ENCODE measurements at places on chromosomes 4 and X.
A peak's percentile ranks its signal among the peaks of the same experiment; 100 is the strongest.

- no peak for DNase-seq
Observed at GRCh38 chr4:77202491-77202890, 45.5 kb downstream of the CCNG2 start.

DNA sequence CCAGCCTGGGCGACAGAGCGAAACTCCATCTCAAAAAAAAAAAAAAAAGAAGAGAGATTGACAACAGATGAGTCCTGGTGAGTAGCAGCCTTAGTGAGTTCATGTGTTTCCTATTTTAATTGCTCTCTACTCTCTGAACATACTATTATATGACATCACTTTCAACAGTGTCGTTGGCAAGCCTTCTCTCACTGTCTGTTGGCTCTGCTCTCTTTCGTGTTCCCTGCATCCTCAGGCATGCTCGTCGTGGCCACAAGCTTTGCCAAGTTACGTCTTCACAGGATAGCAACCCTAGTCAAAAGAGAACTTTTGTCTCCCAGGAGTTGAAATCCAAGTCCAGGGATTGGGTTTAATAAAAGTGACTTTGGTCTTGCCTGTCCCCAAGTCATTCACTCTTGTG lies 117.1 kb upstream of the EGFL6 start:
- no peak for DNase-seq

DNA sequence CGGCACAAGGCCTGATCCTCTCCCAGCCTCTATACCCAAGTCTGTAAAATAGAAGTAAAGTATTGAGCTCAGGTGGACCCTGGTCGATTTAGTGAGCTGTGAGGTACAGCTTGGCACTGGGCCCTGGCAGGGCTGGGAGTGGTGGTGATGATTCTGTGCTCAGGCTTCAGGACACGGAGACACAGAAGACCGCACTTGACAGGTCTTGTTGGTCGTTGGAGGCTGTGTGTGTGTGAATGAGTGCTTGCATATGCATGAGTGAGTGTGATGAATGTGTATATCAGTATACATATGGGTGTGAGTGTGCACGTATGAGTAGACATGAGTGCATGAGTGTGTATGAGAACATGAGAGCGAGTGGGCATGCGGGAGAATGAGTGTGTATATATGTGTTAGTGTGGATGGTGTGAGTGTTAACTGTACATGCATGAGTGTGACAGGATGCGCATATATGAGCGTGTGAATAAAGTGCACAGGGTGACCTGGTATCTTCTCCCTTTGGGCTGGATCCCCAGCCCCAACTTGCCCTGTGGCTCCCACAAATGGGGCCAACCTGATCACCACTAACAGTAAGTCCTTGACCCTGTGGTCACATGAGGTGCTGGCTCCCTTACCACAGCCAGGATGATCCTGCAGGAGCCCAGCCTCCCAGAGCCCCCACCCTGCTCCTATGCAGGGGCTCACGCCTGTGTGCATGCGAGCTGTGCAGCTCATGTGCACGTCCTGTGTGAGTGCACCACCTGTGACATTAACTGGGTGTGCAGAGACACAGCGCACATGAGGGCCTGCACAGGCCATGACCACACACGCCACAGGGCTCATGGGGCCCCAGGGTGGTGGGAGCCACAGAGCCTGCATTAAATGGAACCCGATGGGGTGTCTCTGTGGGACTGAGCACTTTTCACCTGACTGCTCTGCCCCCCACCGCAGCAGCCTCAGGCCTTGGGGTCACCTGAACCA lies 20.8 kb downstream of the SH3BP2 start:
- no peak for DNase-seq

- DNase-seq: no peak
Observed at GRCh38 chr4:101651778-101652177, 138.8 kb upstream of the BANK1 start.

- no peak for DNase-seq
Observed at GRCh38 chrX:46559062-46559461, 13.8 kb upstream of the ZNF674 start.

DNA sequence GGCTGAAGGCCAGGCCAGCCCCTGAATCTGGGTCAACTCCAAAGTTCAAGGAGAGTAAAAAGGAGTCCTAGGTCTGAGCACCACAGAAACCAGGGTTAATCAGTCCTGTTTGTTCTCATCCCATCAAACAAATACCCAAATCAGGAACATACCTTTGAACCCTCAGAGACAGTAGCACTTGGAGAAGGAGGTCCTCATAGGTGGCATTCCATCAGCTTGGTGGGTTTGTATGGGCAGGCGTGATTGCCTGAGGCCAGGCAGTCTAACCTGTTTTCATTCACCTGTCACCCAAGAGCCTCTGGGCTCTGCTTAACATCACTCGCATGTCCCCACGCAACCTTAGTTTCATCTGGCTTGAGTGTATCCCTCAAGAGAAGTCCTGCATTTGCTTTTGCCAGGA lies 17.5 kb upstream of the MBTPS2 start:
- no peak for DNase-seq

DNA sequence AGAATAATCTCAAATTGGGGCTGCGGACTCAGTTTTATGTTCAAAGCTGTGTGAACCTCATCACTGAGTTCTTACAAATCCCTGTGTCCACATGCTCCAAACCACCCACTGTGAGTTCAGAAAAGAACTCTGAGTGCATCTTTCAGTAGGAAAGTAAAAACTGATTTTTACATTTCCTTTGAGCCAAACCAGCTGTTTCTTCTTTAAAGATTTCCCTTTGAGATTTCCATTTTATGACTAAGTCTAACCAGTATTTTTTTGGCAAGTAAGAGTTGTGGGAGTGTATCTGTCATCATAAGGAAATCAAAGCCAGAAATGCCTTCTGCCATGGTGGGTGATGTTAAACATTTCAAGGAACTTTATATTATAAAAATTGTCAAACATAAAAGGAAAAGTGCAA lies 100.0 kb downstream of the TET2 start:
- peak; percentile 39 for DNase-seq

- DNase-seq: no peak
Observed at GRCh38 chr4:140242357-140243277, 88.6 kb upstream of the MAML3 start.

GRCh38 chr4:22014222-22014741 lies 65.7 kb upstream of the KCNIP4 start:
- no peak for DNase-seq

GRCh38 chr4:163566257-163566796 lies 71.8 kb downstream of the TMA16 start:
- no peak for DNase-seq

GRCh38 chr4:73435984-73436383 lies at the start of gene AFP:
TSS of gene AFP (plus strand) at chr4:73436221. CDS start at chr4:73436263, 42 bp downstream.
- no peak for DNase-seq

DNA sequence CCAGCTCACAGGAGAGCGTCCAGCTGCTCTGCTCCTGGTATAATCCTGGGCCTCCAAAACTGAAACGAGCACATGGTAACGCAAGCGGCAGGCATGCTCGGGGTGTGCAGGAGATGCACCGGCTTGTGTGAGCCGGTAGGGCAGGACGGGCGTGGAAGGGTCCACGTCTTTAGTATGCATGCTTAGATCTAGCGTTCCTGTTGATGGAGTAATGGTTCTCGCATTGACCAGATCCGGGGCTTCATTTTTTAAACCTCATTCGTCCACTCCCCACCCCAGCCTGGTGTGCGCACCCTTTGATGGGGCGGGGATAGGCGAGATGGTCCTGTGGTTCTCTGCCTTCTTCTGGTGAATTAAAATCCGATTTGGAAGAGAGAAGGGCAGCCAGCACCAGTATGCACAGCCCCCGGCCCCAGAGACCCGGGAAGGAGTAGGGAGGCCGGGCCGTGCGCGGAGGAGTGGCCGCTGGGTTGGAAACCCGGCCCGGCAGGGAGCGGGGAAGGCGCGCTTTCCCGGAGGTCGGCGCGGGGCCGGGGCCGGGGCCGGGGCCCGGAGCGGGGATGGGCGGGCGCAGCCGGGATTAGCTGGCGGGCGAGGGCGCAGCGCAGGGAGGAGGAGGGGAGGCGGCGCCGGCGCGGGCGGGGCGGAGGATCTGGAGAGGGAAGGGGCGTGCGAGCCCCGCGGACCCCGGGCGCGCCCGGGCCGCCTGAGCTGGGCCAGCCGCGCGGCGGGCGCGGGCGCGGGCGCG lies 39.9 kb downstream of the FAM149A start:
- DNase-seq: peak; percentile 95

DNA sequence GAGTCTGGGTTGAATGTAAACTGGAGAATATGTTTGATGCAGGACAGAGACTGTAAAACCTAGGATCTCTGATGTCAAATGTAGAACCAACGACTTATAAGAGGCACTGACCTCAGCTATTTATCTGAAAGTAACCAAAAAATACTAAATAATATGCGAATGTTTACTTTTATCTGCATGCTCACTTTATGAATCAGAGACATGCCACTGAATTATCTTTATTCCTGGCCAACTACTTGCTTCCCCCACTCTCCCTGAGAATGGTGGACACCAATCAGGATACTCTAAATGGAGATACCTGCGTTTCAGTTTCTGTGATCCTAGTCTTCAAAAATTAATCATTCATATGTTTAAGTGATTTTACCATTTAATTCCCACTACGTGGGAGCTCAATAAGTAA lies 1038.4 kb upstream of the PABPC4L start:
- DNase-seq: no peak

DNA sequence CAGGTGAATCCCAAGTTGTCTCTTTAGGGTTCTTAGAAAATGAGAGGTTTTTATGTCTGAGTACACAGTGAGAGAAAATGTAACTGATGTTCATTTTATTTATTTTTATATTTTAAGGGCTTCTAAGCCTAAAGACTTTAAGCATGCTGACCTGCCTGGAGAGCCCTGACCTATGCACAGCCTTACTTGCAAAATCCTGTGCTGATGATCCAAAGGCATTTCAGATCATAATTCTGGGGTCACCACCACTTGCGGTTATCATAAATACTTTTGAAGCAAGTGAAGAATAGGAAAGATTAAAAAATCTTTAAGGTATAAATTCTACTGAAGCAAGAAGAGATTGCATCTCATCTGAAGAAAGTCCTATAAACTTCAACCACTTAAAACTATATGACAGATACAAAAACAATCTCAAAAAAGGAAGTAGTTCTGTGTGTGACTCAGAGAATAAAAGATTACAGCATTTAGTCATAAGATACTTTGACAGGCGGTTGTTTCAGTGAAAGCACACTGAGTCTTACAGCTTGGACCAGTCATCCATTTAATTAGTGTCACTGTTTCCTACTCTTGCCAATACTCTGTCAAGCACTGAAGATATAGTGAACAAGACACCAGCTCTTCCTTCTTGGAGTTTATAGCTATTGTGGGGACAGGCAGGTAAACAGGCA lies 245.2 kb upstream of the DIPK2B start:
- DNase-seq: no peak

- no peak for DNase-seq
Observed at GRCh38 chr4:47525154-47525819, 40.2 kb downstream of the ATP10D start.

Measured in neural progenitor cell (in vitro differentiated cells).